IPS DF 19.7 (cell line): ENCODE measurements at places on chromosomes 2 and 18.

GRCh38 chr2:237873421-237873831 lies 14.0 kb downstream of the RAMP1 start:
- DNase-seq, result no peak

DNA sequence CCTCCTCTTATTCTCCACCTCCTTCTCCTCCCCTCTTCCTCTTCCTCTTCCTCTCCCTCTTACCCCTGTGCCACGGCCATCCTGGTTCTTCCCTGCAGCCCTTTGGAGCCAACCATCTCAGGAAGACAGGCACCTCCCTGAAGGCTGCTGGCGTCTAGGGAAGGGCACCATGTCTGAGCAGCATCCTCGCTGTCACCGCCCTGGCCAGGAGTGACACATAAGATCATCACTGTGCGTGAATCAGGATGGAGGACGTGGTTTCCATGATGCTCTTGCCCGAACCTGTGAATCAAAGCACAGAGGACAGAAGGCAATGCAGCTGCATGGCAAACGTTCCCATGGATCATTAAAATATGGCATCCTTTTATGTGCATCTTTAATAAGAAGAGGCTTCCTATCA lies 236.0 kb downstream of the SH3BP4 start:
- DNase-seq, result no peak

GRCh38 chr2:176744146-176744545 lies 468.4 kb upstream of the HNRNPA3 start:
- no peak for DNase-seq

- no peak for DNase-seq
These were observed 217.8 kb upstream of the REV1 start for GRCh38 chr2:99707592-99707991.

- DNase-seq, result no peak
These were observed 6.1 kb upstream of the PXDN start for GRCh38 chr2:1750270-1750932.

GRCh38 chr2:26035090-26035743 lies 1.3 kb downstream of the RAB10 start:
- DNase-seq, result no peak

DNA sequence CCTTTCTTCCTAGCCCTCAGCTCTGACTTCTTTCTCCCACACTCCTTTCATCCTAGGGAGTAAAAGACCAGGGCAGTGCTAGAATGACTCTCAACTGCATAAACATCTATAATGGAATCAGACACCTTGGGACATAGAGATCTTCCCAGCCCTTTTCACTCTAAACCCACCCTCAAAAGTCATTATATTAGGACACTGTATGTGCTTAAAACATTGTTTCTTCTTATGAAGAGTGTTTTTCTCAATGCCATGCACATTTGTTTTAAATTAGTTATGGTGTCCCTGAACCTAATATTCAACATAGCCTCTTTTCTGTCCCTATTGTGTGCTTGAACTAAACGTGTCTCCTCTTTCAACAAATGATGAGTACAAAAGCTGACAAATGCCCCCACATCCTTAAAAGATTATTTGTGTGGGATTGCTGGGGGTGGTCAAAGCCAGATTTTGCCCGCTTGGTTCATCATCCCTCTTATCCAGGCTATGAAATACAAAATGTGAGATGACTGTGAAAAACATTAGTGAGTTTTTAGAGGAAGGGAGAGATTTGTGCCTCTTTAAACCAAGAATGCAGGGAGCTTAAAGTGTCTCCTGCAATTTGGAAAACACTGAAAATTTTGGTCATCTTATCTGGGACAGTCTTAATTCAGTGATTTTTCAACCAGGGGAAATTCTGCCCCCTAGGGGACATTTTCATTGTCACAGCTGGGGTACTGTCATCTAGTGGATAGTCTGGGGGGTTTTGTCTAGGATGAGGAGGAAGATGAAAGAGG lies 29.0 kb downstream of the SERPINB5 start:
- no peak for DNase-seq

- DNase-seq, result no peak
These were observed 167.6 kb upstream of the ID2 start for GRCh38 chr2:8514274-8514662.

GRCh38 chr18:46046688-46047087 lies 25.4 kb downstream of the PSTPIP2 start:
- DNase-seq, result no peak

GRCh38 chr2:232387451-232388171 lies 9.1 kb downstream of the ALPP start:
- DNase-seq, result no peak

DNA sequence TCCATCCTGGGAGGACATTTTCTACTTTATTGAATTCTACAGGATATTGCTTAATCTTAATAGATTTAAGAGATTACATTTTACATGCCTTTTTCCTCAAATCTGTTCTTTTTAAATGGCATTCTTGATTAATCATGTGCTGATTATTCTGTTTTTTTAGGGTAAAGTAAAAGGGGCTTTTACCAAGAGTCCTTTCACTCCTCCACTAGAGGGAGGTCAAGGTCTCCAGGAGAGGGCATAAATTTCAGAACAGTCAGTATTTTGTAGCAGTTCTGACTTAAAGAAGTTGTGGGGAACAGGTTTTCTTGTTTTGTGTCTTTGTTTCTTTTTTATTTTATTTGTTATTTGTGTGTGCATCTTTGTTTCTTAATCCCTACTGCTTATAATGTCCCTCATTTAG lies 25.4 kb downstream of the WDR75 start:
- no peak for DNase-seq

GRCh38 chr2:46162329-46163097 lies 134.7 kb upstream of the EPAS1 start:
- DNase-seq, result no peak

DNA sequence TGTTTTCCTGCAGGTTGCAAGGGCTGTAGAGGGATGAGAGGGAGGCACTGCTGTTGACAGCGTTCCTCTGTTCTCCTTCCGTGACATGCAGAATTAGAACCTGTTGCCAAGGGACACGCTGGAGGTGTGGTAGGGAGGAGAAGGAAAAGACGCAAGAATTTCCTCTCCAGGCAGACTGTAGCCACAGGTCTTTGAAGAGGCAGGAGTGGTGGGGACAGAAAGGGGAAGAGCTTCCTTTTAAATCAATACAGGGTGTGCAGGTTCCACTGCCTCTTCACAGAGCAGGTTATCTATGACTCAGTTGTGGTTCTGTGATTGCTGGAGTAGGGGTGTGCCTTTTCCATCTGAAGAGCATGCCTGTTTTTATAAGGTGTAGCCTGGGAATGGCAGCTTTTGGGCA lies 133.0 kb downstream of the WDSUB1 start:
- no peak for DNase-seq

- no peak for DNase-seq
These were observed 92.4 kb downstream of the PID1 start for GRCh38 chr2:229178706-229179105.

DNA sequence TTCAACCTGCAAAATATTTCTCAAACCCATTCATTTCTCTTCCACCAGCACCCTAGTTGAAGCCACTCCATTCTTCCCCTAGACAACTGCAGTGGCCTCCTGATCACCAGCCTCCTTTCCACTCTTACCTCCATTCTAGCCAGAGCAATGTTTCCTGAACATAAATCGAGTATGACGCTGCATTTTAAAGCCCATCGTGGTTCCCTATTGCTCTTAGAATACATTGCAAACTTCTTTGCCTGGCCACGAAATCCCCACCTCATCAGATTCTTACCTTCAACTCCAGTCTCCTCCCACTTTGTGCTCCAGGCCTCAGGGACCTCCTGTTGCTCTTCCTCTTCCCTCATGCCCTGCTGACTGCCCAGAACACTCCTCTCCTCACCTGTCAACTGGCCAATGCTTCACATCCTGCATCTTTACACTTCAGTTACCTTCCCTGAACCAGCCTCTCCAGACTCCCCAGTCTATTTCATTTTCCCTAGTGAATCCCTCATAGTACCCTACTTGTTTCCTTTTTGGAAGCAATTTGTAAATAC lies 176.5 kb upstream of the CTAGE1 start:
- DNase-seq, result no peak

- DNase-seq, result peak; percentile 15
These were observed 72.9 kb downstream of the EN1 start for GRCh38 chr2:118774458-118775133.

DNA sequence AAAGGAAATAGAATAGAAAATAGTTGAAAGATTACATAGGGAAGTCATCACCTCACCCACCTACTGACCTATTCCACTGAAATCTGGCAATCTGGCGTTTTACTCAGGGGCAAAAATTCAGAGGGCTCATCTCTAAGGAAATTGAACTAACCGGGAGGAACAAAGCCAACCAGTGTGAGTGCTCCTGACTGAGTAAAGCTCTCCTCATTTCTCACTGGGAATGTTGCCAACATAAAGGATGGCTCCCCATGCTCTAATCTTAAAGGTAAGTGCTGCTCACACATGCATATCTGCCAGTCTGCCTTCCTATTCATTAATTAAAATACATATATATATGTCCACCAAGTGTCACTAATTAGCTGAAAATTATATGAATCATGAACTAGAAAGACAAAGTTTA lies 13.5 kb upstream of the DOK6 start:
- DNase-seq, result no peak

DNA sequence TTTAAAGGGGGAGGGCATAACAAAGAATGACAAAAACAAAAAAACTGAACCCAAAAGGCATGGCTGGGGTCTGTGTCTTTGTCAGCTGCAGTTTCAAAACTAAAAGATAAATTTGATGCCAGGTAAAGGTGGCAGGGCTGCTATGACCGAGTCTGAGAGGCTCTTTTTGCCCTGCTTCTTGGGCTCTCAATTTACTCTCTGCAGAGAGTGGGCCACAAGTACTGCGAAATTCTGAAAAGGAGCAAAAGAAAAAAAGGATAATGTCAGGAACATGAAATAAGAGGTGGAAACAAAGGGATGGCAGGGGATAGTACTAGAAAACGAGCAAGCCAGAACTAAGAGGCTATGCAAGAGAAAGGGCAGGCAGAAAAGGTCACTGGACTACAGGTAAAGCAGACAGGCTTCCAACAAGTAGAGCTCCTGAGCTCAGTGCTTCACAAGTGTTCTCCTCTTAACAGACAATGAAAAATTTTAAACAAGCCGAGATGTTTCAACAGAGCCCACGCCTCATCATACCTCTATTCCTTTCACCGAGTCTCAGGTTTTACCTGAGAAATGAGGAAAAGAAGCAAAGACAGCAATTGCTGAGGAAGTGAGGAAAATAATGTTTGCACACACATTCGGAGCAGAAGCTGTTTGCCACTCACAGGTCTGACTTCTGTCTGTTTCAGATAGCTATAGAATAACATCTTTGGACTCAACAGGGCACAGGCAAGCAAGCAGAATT lies 7.3 kb downstream of the IRS1 start:
- no peak for DNase-seq

DNA sequence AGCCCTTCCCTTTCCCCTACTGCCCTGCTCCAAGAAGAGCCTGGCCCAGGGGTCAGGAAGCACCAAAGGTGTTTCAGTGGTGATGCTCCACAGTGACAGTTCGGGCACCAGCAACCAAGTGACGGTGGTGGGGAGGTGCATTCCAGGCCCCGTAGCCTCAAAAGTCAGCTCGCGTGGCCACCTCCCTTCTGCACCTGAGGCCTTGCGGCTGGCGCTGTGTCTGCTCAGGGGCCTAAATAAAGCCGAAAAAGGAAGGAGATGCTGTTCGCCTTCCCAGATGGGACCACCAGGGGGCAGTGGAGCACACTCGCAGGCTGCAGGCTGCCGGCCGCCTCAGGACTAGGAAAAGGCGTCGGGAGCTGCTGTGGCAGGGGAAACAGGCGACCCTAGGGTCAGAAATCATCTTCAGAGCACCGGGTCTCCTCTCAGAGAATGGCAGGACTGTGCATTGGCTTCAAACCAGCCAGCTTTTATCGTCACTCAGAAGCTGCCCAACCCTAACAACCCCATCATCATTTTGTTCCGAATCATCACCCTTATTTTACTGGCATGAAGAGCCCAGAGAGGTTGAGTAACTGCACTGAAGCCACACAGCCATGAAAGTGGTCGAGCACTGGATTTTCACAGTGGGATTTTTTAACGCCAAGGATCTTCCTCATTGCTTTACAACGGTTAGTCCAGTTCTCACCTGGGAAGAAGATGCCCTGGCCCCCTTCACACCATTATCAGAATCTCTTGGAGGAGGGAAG lies 213.0 kb upstream of the CELF4 start:
- DNase-seq, result peak; percentile 25

DNA sequence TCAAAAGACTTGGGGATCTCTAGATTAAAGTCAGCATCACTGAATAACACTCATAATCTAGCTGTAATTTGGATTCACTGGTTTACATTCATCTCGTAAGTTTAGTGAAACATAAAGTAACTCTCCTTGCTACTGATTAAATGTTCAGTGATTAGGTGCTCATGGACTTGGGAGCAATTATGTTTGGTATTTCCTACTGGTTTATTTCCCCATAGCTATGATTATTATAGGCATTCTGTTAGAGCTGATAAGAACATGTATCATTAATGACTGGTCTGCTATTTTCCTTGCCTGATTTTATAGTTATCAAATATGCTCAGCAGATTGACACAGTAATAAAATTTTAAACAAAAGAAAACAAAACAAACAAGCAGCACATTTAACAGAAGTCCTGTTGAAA lies 334.7 kb upstream of the SLC8A1 start:
- DNase-seq, result no peak

- no peak for DNase-seq
These were observed 112.1 kb upstream of the SERPINE2 start for GRCh38 chr2:224151161-224151560.

- DNase-seq, result peak; percentile 65
These were observed 104.0 kb downstream of the COBLL1 start for GRCh38 chr2:164737612-164738081.

DNA sequence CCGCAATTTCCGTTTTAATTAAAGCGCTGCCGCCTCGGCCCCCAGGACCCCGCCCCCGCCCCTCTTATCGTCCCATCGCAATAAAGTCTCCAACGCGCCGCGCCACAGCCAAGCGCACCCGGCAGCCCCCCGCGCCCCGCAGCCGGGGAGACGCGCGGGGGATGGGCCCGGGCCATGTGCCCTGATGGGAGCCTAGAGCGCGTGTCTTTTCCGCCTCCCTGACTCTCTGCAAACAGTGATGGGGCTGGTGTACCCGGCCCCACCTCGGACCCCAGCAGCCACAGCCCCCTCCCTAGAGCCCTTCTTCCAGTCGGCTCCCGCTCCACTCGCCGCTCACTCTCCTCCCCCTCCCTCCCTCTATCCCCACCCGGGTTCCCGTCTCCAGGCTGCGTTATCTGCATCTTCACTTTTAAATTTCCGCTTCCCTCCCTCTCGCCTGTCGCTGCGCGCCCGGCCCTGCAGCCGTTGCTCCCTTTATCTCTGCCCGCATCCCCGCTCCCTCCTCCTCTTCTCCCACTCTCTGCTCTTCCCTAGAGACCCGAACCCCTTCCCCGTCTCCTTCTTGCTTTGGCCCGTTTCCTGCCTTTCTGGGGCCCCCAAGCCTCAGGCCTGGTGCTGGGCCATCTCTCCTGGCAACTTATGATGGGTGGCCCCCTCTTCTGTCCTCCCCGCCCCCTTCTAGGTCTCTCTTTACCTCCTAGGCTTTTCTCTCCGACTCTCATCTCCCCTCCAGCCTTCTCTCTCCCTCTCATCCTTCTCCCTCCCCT lies 524 bp upstream of the FEV start:
- peak; percentile 81 for DNase-seq
